ENCODE measurements at places on chromosomes 4 and X.

- no peak for DNase-seq
Observed at GRCh38 chrX:102976286-102976685, 39.2 kb downstream of the RAB40AL start.

GRCh38 chrX:122667667-122668066 lies 516.4 kb upstream of the GRIA3 start:
- no peak for DNase-seq

DNA sequence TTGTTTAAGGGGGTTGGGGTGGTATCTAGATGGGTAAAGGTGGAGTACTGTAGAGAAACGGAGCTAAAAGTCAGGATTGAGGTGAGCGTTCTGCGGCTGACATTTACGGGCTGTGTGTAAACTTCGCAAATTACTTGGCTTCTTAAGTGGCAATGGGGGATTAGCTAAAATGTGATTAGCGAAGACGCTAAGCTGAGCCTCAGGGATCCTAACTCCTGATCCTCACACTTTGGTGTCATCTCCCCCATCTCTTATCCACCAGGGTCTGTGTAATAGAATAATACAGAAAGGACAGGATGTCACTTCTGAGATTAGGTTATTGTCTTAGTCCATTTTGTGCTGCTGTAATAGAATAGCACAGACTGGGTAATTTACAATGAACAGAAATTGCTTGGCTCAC lies 10.6 kb upstream of the FAT1 start:
- no peak for DNase-seq

- DNase-seq: no peak
Observed at GRCh38 chr4:93749292-93749761, 79.2 kb upstream of the ATOH1 start.

DNA sequence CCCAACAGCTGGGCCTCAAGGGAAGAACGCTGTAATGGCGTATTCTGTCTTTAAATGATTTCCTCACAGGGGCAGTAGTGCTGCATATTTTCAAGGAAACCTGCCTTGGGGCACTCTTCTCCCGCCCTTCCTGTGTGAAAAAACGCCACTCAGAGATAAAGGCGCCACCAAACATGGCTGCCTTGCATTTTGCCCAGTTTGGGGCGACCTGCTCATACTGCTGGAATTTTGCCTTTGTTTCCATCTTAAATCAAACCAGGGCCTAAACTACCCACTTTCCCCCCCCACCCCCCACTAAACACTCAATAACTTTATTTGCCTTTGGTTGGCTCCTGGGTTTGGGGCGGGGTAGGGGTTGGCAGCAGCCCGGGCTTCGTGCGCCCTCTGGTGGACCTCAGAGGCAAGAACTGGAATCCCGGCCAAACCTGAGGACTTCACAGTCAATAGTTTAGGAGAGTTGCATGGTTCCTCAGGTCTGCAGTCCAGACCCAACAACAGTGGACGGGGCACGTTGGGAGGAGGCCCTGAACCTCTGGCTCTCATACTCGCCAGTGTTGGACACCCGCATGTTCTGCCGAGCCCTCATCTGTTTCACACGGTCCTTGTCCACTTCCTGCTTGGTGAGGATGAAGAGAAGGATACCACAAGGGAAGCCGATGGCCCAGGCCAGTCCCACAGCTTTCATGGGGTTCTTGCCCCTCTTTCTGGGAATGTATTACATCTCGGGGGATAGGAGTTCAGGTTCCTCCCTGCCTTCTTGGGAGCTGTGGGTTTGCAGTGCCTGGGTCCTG lies 220.1 kb upstream of the STK26 start:
- DNase-seq: no peak

GRCh38 chr4:184355111-184355604 lies 119.2 kb downstream of the IRF2 start:
- DNase-seq: no peak
